ENCODE measurements at places on chromosomes 16 and 17.

GRCh38 chr16:55575496-55575895 lies 9.0 kb downstream of the CAPNS2 start:
- no peak for DNase-seq

- peak; percentile 15 for DNase-seq
These were observed 8.5 kb upstream of the SSTR2 start for GRCh38 chr17:73156166-73156840.

DNA sequence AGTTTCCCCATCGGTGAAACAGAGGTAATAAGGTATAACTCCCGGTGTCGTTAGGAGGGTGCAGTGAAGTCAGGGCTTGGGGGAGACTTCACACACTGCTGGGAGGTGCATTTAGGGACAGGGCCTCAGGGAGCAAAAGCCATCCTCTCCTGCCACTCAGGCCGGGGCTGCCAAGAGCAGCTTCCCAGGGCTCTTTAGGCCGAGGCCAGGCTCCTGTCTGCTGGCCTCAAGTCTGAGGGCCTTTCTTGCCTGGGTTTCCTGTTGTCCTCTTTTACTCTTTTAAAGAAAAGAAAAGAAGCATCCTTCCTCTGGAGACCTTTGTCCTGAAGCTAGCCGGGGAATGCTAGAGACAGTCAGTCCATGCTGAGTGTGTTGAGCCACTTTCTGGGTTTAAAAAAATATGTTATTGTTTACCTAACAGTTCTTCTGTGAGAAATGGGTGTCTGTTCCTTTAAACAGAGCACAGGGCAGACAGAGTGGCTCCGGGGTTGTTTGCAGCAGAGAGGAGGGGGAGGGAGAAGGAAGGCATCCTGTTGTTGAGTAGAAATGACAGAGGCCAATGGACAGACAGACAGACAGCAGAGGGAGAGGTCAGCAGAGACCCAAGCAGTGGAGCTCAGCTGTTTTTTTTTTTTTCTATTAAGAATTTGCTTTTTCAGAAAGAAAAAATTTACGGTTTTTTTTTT lies 79.1 kb downstream of the C17orf67 start:
- DNase-seq: no peak

GRCh38 chr16:66950971-66951790 lies 9.9 kb upstream of the CES3 start:
- no peak for DNase-seq

DNA sequence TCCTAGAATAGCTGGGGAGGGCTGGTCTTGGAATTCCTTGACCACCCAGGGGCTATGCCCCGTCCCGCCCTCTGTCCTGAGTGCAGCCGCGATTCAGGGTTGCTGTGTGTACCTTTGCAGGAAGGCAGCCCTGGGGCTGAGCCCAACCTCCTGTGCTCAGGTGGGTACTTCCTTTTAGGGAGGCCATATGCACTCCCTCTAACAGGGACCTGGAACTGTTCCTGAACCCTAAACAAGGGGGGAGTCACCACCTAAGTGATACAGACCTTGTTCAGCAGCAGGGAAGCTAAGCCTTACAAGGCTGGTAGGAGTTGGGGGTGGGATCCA lies 24.6 kb downstream of the LLGL2 start:
- DNase-seq: no peak

- no peak for DNase-seq
These were observed 5.5 kb downstream of the BIRC5 start for GRCh38 chr17:78219396-78220150.

DNA sequence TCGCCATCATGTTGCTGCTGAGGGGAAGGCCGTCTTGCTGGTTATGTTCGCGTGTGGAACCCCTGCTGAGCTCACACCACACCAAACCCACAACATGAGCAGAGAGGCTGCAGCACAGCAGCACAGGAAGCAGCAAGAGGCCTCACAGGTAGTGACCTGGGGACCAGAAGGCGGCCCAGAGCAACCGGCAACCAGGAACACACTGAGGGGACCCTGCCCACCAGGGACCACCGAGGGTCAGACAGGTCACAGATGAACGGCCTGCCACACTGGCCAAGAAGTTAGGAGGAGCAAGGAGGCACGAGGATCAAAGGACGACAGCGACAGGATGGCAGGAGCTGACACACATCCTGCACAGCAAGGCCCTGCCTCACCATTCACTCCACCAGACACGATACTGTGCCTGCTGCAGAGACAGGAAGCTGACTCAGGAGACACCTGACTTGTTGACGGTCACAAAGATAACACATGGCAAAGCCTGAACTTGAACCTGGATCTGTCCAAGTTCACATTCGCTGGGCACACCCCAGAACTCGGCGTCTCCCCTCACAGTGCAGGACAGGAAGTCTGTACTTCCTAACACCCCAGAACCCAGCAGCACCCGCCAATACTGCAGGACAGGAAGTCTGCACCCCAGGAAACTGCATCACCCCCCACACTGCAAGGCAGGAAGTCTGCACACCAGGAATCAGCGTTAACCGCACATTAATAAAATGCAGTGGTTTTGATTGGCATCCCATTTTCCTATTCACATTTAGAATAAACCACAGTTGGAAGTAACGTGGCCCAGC lies 98.5 kb downstream of the ZNF778 start:
- no peak for DNase-seq

GRCh38 chr17:80498242-80498919 lies 22.0 kb upstream of the NPTX1 start:
- DNase-seq: no peak

GRCh38 chr17:30922235-30923030 lies 688 bp downstream of the ADAP2 start:
- DNase-seq: no peak

DNA sequence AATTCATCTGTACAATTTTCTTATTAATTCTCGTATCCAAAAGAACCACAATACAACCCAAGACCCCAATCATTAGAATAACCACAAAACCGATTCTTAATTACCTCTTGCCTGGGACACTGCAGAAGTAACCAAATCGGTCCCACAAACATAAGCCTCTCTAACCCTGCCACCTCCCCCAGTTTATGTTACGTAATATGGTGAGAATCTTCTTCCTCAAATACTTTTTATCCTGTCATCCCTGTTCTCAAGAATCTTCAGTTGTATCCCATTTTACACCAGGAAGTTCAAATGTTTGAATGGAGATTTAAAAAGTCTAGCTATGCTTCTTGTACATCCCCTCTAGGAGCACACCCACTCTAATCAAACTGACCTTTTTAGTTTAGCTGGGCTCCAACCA lies 269.3 kb upstream of the TBX2 start:
- no peak for DNase-seq

DNA sequence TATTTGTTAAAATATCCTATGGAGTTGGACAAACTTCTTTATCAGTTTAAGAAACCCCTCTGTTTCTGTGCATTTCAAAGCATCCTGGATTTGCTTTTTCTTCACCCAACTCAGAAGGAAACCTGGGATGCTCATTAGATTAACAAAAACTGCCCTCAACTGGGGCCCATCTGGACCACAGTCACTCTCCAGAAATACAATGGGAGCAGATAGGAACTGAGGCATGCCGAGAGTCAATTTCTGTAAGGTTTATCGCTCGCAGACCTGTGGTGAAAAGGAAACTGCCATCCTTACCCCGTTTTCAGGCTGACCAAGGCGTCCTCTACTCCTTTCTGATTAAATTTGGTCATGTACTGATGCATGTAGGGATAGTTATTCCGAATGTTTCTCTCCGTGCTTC lies 360.3 kb downstream of the GRIN2A start:
- no peak for DNase-seq

GRCh38 chr16:2019518-2019920 lies at the start of gene NPW:
Gene NPW, plus strand, starts transcription at chr16:2019785.
- no peak for DNase-seq

DNA sequence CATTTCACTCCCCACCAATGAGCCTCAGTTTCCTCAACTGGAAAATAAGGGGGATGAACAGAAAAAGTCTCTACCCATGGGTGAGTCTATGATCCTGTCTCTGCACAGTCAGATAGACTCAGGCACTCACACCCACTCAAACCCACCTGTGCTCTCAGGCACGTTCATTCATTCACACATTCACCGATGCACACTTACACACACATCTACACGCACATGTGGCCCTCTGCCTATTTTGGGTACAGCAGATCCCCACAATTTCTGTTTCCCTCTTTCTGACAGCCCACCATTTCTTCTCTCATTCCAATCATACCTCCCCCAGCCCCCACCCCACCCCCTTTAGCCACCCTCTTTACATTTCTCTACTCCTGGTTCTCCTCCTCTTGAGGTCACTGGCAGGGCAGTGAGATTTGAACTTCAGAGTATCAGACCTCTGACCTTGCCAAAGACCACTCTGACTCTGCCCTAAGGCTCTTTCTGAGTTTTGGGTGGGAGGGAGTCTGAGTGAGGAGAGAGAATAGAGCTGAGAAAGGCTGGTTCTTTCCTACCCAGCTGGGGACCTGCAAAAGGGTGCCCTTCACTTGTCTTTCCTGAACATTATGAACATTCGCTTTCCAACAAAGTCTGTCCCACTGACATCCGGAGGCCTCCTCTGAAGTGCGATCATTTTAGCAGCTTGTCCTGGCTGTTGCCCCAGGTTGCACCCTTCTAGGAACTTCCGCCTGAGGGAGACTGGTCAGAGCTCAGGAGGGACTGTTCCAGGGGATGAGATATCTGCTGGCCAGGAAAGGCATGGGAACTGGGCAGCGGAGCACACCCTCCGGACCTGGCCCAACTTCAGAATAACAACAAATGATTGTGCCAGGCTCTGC lies 10.1 kb upstream of the COL1A1 start:
- no peak for DNase-seq

DNA sequence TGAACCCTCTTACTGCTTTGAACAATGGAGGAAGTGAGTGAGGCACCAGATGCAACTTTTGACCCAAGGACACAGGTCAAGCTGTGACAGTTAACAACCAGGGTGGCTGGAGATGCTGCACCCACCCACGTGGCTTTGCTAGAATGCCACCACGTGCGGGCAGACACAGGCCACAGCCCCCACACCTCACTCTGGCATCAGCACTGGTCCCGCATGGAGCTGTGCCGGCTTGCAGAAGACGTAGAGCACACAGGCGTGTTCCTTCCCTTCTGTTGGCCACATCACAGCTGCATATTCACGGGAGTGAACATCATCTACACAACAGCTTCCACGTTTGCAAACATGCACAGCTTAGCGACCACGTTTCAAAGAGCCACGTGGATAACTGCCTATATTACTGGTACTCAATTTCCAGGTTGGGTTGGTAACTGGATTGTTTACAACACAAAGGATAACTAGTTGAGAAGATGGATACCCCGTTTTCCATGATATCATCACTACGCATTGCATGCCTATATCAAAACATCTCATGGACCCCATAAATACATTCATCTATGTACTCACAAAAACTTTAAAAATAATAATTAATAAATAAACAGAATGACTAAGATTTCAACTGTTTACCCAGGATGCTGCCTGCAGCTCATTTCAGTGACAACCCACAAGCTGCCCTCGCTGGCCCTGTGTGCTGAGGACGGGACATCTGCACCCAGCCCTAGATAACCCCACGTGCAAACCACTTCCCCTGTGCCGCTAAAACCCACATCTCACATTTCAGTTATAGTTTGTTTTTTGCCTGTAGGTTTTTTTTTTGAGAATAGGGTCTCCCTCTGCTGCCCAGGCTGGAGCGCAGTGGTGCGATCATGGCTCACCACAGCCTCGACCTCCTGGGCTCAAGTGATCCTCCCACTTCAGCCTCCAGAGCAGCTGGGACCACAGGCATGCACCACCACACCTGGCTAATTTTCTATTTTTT lies 132.0 kb downstream of the ANKRD11 start:
- no peak for DNase-seq

- no peak for DNase-seq
These were observed 6.7 kb downstream of the TRPV1 start for GRCh38 chr17:3602499-3602898.

DNA sequence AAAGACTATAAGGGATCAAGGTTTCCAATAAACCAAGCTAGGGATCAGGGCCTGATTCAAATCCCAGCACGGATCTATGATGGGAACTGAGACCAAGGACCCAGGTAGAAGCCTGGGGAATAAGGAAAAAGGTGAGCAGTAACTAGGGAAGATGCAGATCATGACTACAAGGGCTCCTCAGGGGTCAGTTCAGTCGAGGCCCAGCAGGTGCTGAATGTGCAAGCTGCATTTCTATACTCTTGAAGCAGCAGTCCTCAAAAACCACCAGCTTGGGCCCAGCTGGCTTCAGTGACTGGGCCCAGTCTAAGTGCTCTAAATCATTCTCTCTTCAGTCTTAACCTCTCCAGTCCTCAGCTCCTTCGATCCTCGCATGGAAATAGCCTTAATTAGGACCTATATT lies 228.8 kb upstream of the AXIN2 start:
- no peak for DNase-seq

- DNase-seq: no peak
These were observed 6.5 kb upstream of the UBB start for GRCh38 chr17:16374146-16374938.

- DNase-seq: no peak
These were observed 265.8 kb upstream of the TNRC6C start for GRCh38 chr17:77692571-77693161.

DNA sequence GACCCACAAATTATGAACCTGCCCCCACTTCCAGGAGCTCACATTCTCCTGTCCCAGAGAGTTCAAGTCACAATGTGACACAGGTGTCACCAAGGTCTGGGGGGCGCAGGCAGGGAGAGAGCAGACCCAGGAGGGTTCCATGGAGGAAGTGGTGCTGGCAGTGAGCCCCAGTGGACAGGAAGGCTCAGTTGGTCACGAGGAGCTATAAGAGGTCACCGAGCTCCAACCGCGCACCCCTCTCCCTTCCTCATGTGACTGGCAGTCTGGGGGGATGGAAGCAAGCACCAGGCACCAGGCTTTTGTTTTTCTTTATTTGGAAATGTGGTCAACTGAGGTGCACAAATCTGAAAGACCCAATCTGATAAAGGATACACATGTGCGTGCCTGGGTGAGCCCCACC lies 2.5 kb downstream of the ITGAD start:
- DNase-seq: no peak

- DNase-seq: no peak
These were observed 5.5 kb downstream of the CCL17 start for GRCh38 chr16:57409870-57410587.

GRCh38 chr17:57668332-57668731 lies 76.8 kb downstream of the CCDC182 start:
- no peak for DNase-seq

DNA sequence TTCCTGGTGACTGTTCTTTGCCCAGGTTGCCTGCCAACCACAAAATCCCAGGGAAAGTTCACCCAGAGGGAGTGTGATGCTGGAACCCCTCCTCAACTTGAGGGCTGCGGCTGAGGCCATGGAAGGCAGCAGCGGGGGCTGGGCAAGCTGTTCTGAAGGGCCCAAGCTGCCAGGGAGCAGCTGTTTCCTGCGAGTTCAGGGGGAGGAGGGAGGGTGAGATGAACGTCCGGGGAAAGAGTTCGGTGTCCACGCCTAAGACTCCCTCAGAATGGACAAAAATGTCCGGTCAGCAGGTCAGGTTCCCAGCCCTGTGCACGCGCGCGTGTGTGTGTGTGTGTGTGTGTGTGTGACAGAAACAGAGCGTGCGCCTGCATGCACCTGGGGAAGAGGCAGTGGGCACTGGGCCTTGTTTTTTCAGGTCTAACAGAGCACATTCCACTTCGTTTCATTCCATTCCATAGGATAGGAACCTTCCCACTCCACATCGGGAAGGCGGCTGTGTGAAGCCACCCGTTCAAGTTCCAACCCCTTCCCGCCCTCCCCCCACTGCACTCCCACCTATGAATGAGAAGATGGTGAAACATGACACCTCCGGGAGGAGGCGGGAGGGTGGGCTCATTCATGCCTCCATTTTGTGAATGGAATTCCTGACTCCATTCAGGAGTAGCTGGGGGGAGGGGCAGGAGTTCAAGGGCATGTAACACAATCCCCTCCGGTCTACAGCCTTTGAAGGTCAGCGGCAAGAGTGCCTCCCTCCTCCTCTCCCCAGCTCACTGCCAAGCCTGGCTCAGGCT lies 15.7 kb downstream of the ETV4 start:
- DNase-seq: no peak

Data from cerebellar nuclear complex (tissue), 1 donor.